ENCODE measurements at places on chromosomes 6 and 20. TPM values are rescaled to one million over a fixed set of nuclear protein-coding genes. Genes with fewer than 3 reads are reported as not detected.
A peak's percentile ranks its signal among the peaks of the same experiment; 100 is the strongest.

DNA sequence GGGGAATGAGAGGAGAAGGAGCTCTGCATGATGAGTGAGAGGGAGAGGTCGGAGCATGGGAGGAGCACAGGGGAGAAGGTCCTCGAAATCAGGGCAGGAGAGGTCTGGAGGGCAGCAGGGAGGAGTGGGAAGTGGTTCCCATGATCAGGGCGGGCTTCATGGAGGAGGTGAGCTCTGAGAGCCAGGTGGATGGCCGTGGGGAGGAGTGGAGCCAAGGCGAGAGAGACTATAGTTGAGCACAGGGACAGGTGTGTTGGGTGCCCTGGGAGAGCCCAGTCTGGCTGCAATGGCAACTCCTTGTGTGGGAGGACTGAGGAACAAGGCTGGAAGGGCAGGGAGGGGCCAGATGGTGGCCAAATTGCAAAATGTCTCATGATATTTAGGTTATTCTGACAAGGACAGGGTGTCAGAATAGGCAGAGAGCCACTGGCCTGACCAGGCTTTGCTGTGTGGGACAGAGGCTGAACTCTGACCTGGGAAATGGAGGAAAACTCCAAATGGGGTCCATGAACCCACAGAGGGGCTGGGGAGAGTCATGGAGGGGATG, 21.4 kb downstream of the TTBK1 start:
- DNase-seq = no peak

DNA sequence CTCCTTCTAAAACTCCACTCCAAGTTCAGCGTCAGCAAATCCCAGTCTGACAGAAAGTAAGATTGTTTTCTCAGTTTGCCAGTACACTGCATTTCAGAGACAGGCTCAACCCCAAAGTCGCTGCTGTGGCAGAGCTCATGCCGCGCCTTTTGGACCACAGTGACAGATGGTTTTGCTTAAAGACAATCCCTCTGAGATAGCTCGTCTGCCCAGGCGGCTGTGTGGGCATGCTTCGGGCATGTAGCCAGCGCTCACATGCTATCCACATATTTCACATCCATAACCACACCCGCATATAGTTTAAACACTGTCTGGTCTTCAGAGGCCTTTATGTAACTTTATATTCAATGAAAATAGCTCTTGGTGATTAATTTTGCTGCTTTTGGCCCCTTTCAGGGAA, 14.7 kb upstream of the PXDC1 start:
- DNase-seq = no peak

- DNase-seq = no peak
Observed at GRCh38 chr20:50654904-50655303, 36.4 kb downstream of the RIPOR3 start.

DNA sequence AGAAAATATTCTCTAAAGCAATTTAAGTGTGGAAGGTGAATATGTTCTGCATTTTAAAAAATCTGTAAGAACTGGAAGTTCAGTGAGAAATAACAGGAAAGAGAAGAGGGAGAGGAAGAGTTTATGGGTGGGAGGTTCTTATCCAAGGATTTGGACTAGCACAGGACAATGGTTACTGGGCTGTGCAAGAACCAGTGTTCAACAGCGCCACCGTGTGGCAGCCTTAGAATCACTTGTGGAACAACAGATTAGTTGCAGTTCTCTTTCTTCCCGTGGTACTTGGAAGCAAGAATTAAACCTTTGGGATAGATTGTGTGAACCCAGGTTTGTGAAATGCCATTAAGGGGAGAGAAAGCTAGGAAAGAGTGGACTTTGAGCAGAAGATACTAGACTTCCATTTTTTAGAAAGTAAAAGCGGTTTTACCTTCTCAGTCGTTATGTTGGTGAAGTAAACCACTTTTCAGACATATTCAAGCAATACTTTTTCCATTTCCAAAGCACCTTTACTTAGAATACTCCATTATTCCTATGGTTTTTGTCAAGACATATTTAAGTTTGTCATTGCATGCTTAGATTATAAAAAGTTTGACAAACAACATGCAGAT, 436.7 kb downstream of the RNF144B start:
- DNase-seq = peak; percentile 84

DNA sequence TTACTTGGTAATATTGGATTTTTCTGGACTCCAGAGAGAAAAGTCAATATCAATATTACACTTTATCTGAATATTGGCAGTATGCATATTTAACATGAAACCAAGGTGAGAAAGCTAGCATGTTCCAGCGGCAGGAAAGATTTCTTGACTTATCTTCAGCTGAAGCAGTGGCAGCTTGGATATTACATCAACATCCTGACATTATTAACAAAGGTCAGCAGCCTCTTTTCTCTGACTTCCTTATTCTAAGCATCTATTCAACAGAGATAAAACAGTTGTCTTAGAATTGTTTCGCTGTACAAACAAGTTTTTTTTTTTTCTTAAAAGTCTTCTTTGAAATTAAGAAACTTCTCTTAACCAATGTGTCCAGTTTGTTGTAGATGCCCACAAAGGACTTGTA, 11.8 kb downstream of the DCBLD1 start:
- no peak for DNase-seq

DNA sequence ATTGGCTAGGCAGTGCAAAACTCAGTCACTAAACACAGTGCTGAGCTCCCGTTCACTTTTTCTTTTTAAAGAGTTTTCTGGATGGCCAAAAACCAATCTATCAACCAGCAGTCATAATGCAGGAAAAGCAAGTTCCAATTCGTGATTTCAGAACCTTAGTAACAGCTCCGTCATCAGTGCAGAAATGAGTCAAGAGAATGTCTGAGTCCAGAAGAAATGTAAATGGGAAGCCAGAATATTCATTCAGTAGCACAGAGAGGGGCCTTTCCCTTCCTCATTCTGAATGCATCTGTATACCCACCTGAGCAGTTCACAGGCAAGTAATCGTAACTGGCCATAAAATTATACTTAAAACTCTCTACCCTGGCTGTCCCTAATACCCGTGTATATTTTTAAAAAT, 20.4 kb downstream of the HUS1B start:
- DNase-seq = no peak

DNA sequence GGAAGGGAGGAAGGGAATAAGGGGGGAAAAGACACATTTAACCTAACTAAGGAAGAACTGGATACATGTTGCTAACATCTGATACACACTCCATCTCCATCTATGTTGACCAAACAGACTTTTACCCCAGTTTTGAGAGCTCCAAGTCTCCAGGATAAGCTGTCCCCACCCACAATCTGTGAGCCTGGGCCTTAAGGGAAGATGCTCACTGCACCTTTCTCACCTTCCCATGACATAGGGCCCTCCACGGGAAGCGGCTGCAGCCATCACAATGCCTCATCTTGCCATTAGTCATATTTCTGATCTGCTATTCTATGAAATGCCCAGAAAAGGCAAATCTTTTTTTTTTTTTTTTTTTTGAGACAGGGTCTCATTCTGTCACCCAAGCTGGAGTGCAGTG, 126.6 kb upstream of the SALL4 start:
- no peak for DNase-seq

DNA sequence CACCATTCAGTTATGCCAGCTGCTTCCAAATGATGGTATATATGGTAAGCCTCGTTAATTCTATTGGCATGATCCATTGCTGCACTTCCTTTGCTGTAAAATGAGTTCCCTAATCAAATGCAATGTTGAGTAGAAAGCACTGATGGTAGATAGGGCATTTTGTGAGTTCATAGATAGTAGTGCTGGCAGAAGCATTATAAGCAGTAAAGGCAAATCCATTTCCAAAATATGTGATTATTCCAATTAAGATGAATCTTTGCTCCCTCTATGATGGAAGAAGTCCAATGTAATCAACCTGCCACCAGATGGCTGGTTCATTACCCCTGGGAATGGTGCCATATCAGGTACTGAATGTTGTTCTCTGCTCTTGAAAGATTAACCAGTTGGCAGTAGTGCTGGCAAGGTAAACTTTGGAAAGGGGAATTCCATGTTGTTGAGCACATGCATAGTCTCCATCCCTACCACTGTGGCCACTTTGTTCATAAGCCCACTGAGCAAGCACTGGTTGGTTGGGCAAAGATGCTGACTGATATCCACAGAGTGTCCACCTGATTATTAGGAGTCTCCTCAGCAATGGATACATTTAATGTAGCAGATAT, 5.6 kb upstream of the TBPL1 start:
- no peak for DNase-seq

- DNase-seq = no peak
Observed at GRCh38 chr20:34517114-34517505, 888 bp downstream of the DYNLRB1 start.

GRCh38 chr6:161245363-161245762, 28.5 kb downstream of the AGPAT4 start:
- no peak for DNase-seq

GRCh38 chr6:66993272-66993671, 1286.2 kb upstream of the EYS start:
- no peak for DNase-seq

- peak; percentile 78 for DNase-seq
Observed at GRCh38 chr6:32796848-32797776, 19.7 kb downstream of the HLA-DOB start.

GRCh38 chr6:41367700-41368099, 32.3 kb downstream of the NCR2 start:
- peak; percentile 74 for DNase-seq

- peak; percentile 95 for DNase-seq
Observed at GRCh38 chr20:37406010-37406998, 60.4 kb downstream of the SRC start.

- DNase-seq = no peak
Observed at GRCh38 chr6:115819506-115819905, 241.2 kb downstream of the FRK start.

- DNase-seq = no peak
Observed at GRCh38 chr6:4439159-4439558, 303.8 kb upstream of the ECI2 start.

GRCh38 chr20:49987015-49987867, 4.5 kb downstream of the SNAI1 start:
- DNase-seq = peak; percentile 66

- DNase-seq = peak; percentile 70
Observed at GRCh38 chr20:33915726-33916331, 77.9 kb upstream of the RALY start.

DNA sequence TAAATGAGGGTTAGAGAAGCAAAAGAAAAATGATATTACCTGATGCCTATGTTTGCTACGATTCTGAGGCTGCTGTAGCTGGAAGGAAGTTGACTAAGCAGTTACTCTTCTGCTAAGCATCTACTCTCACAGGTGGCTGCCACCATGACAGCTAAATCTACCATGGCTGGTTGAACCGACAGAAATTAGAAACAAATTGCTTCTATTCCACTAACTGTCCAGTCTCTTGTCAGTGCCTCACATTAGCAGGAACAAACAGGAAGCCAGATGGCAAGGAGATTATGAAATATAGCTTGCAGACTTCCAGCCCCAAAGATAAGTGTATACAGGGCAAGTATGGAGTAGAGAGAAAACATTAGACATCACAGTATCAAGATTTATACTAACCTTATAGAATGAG, 59.4 kb upstream of the TMEM200A start:
- DNase-seq = no peak

- DNase-seq = no peak
Observed at GRCh38 chr20:25258476-25258805, 10.6 kb downstream of the PYGB start.

- DNase-seq = no peak
Observed at GRCh38 chr6:43914272-43915147, 144.5 kb downstream of the VEGFA start.

- DNase-seq = no peak
Observed at GRCh38 chr20:56454754-56455153, 13.7 kb upstream of the RTF2 start.

DNA sequence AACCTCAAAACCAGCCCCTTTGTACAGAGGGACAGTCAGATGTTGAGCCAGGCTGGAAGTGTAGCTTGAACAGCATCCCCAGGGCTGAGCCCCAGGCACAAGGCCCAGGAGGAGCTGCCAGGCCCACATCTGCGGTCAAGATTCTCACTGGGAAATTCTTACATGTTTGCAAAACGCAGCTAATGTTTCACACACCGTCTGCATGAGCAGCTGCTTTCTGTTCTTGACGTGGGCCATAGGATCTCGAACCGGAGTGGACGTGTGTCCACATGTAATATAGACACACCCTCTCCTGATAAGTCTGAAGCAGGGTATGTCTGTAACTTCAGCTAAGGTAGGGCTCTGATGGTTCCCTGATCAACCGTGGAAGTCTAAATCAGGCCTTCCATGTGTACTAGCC, 41.3 kb upstream of the TRAF3IP2 start:
- no peak for DNase-seq

- no peak for DNase-seq
Observed at GRCh38 chr6:144647406-144647964, 362.4 kb downstream of the UTRN start.

The BMP5 gene
- polyA plus RNA-seq = not detected

The TSPYL4 gene
- 12.9 TPM for polyA plus RNA-seq

The BLOC1S5 gene
- polyA plus RNA-seq = 22.6 TPM

The OPRM1 gene
- not detected for polyA plus RNA-seq

The TFAP2D gene
- polyA plus RNA-seq = not detected

The SNAP25 gene
- not detected for polyA plus RNA-seq

The HLA-DRB5 gene
- not detected for polyA plus RNA-seq

The C6orf62 gene
- 56.8 TPM for polyA plus RNA-seq

The DSP gene
- polyA plus RNA-seq = 0.01 TPM

The SLC17A3 gene
- not detected for polyA plus RNA-seq

The SIRPB1 gene
- not detected for polyA plus RNA-seq

The OTOR gene
- not detected for polyA plus RNA-seq
